Kidney epithelial cell (primary cell): ENCODE measurements at places on chromosomes 1 and 21. TPM values are rescaled to one million over a fixed set of nuclear protein-coding genes. Genes with fewer than 3 reads are reported as not detected.

The PGLYRP3 gene
- total RNA-seq = not detected in 2 replicates

The CCDC27 gene
- total RNA-seq = not detected in 2 replicates

The ITLN2 gene
- total RNA-seq = not detected in 2 replicates

The GJA8 gene
- total RNA-seq = not detected in 2 replicates

The TMEM269 gene
- total RNA-seq = 0.04 and 0.27 TPM in 2 replicates

The LMOD1 gene
- under 0.01 and 0.07 TPM in 2 replicates for total RNA-seq

The PGLYRP4 gene
- total RNA-seq = 0.07 and 0.71 TPM in 2 replicates

The TIE1 gene
- 6.5 and 7.1 TPM in 2 replicates for total RNA-seq

The DYRK1A gene
- total RNA-seq = 41.7 and 53.1 TPM in 2 replicates

The SPRR4 gene
- not detected in 2 replicates for total RNA-seq
